Panc1 (cell line): ENCODE measurements at places on chromosomes 11 and 22.

- DNase-seq = no peak
Observed at GRCh38 chr22:41823797-41824196, 9.1 kb upstream of the SREBF2 start.

GRCh38 chr11:36282926-36283325 lies 6.3 kb downstream of the COMMD9 start:
- no peak for DNase-seq

- DNase-seq = no peak
Observed at GRCh38 chr11:103923451-103923931, 112.9 kb upstream of the DDI1 start.

DNA sequence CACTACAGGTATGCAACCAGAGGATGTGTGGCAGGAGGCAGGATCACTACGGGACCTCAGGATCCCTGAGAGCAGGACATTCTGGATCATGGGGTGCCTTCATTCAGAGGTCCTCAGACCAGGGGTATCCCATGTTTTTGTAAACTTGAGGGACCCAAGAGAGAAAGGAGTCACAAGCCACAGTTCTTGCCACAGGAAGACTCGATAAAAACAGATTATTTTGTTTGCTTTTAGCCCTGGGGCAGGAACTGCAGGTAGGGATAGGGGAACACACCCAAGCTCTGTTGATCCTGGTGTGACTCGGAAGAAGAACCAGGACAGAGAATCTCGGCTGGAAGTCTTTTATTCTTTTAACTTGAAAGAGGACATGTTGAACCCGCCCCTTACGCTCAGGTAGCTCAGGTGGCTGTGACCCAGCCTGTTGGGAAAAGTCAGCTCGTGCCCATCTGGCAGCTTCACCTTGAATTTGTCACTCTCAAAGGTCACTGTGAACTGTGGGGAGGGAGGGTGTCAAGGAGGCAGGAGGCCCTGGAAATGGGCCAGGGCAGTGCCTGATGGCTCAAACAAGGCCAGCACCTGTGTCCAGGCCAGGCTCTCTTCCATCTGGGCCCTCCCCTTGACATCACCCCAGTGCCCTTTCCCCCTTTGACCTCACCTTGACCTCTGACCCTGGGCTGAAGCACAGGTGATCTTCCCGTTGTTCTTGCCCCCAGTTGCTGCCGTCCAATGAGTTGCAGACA lies 9.8 kb downstream of the LGALS2 start:
- no peak for DNase-seq

GRCh38 chr11:17385926-17386325 lies 2.5 kb downstream of the KCNJ11 start:
- DNase-seq = no peak

DNA sequence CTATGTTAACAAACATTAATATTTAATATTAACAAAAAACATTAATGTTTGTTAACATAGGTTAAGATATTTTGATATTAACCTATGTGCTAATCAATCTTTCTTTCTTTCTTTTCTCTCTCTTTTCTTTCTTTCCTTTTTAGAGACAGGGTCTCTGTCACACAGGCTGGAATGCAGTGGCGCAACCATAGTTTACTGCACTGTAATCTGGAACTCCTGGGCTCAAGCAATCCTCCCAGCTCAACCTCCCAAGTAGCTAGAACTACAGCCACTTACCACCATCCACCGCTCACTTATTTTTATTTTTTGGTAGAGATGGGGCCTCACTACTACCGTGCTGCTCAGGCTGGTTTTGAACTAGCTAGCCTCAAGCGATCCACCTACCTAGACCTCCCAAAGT lies 13.2 kb downstream of the SIK3 start:
- no peak for DNase-seq

DNA sequence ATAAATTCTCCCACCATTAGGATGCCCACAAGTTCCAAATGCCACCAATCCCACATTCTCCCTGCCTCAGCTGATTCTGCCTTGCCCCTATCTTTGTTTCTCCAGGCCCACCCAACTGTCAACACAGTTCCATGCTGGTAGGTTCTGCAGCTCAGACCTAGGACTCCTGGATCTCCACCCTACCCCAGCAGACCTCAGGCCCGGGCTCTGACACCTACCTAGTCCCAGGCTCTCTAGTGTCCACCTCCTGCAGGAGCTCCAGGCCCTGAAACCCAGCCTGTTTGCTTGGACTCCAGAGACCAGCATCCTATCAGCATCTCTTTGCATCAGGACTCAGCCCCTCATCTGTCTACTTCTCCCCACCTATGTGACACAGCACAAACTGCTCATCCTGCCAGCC lies 86.5 kb downstream of the PDE2A start:
- no peak for DNase-seq

DNA sequence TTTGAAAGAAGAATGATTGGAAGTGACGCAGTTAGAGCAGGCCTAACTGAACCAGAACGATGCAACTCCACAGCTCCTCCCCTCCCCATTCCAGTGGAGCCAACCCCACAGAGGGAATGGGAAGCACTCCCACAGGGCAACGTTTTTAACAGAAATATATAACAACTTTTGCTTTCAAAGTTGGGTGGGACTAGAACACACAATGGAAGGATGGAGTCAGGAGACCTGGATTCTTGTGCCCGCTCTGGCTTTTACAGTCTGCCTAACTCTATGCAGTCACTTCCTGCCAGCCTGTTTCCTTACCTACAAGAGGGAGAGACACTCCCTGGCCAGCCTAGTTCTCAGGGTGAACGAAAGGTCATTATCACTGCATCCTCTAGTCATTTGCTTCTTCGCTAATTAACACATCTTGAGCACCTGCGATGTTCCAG lies 75.5 kb downstream of the PACSIN2 start:
- no peak for DNase-seq

DNA sequence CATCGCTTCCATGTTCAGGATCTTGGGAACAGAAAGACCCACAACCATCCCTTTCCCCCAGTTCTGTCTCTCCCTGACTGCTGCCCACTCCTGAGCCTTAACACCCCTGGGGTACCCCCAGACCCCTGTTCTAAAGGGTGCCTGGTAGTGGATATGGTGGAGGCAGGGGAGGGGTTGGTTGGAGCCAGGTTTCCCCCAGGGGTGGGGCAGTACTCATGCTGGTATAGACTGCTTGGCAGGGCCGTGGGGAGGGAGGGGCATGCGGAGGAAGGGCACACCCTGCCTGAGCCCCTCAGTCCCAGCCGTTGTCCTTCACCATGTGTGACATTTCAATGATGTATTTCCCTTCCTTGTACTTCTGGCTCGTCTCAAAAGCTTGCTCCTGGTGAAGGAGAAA lies 4.0 kb downstream of the YPEL4 start:
- DNase-seq = no peak

- DNase-seq = no peak
Observed at GRCh38 chr11:1160231-1161101, 2.7 kb downstream of the MUC5AC start.

- no peak for DNase-seq
Observed at GRCh38 chr11:16956538-16957153, 57.6 kb downstream of the PLEKHA7 start.

DNA sequence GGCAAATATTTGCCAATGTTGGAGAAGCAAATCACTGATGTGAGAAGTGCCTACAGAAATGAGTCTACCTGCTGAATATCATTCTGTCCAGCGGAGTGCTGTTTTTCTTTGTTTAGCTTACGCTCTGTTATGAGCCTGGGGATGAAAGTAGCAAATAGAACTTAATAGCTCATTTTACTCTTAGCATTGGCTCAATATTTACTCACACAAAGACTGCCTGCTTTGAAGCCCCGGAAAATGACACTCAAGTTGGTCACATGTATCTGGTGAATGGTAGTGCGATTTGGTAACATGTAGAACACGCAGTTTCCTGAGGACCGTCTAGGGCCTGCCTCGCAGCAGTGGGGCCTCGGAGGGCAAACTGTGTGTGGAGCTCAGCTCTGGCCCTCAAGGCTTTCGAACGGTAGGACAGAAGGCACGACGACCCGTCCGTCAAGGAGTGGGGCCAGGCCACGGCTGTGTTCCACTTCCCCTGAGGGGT lies 38.9 kb downstream of the TBC1D22A start:
- no peak for DNase-seq

DNA sequence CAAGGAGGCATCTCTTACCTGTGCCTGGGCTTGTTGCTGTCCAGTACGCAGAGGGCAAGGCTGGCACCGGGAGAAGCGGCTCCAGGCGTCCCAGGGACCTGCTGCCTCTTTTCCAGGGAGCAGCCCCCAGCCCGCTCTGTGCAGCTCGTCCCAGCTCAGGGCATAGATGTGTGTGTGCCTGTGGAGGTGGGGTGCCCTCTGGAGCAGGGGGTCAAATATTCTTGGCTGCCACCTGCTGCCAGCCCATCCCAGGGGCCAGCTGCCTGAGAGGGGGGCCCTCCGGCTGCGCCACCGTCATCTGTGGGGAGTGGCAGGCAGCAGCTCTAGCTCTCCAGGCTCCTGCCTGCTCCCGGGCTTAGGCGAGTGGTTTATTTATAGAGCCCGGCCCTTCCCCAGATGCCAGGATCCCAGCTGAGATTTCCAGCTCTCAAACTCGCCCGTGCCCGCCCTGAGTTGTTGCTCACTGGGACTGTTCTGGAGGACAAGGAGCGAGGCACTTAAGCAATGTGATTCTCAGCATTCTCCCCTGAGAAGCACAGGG lies 87.5 kb downstream of the RTL6 start:
- DNase-seq = no peak

GRCh38 chr22:31800065-31800464 lies 46.2 kb downstream of the DEPDC5 start:
- no peak for DNase-seq

- no peak for DNase-seq
Observed at GRCh38 chr11:60498853-60499252, 6.3 kb downstream of the MS4A12 start.

DNA sequence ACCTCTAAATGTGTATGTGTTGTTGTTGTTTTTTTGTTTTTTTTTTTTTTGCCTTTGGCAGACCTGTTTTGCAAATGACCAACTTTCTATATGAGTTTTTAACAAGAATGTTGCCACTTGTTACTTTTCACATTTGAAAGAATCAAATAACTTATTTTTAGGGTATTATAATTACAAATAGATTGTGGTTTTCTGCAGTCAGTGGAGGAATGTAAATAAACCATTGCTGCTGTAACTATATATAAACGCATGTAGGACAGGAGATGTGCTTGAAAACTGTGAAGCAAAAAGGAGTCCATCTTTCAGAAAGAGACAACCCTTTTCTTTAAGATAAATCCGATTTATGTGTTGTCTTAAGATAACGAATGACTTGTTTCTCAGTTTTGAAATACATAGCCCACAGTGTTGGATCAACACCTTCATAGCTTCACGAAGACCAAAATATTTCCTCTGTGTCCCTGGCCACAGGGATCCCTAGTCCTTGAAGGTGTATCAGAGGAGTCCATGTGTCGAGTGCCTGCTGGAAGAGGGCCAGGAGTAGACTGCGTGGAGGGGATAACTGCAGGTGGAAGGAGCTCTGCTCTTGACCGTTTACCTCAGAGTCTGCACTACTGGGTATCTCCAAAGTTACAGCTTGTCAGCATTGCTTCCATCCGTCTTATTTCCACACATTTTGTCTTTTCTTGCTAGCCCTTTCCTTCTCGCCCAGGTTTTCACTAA lies 24.7 kb downstream of the TNRC6B start:
- DNase-seq = no peak

DNA sequence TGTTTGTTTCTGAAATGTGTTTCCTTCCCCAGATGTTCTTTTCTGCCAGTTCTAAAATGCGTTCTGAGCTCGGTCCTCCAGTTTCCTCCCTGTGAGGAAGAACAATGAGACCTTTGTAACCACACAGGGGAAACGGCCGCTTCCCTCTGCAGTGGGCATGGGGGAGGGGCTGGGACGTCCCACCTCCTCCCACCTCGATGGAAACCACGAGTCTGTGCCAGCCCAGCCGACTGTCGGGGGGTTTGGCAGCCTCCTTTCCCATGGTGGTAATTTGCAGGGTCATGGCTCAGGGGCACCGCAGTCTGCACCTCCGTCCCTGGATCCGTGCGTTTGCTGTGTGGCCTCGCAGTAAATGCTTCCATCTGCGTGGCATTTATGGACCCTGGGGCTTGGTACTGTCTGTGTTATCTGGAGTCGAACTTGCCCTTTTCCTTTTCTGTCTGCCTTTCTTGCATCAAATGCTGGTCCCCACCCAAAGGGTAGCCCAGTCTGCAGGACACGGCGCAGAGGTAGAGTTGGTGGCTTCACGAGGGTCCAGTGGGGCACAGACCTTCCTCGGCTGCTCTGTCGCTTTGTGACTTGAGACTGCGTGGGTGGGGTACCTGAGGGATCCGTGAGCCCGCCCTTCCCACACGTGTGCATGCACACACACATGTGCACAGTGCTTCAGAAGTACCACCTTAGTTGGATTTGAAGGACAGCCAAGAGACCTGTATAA lies 16.1 kb downstream of the LRP5 start:
- no peak for DNase-seq

DNA sequence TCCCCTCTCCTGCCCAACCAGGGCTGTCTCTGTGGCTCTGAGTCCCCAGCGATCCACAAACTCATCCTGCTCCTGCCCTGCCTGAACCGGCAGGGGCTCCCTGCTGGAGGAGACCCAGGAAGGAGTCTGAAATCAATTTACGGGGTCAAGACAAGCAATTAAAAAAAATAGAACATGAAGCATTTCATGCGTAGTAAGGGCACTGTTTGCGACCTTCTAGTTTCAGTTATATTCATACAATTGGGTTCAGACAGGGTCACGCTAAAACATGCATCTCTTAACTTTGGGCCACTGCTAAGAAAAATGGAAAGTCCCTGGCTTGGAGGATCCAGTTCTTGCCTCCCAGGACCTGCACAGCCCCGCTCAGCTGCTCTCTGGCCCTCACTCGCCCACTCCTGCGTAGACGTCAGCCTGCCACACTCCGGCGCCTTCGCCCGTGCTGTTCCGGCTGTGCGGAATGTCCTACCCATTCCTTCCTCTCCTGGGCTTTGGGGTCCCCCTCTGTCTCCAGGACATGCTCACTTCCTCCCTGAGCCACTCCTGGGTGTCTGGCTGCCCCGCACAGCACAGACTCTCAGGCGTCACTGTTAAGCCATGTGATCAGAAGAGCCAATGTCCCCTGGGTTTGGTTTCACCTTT lies 12.8 kb downstream of the NFAM1 start:
- DNase-seq = no peak

- no peak for DNase-seq
Observed at GRCh38 chr11:71379701-71380100, 68.5 kb downstream of the DHCR7 start.

GRCh38 chr11:83827520-83827919 lies 541.4 kb upstream of the CCDC90B start:
- no peak for DNase-seq

DNA sequence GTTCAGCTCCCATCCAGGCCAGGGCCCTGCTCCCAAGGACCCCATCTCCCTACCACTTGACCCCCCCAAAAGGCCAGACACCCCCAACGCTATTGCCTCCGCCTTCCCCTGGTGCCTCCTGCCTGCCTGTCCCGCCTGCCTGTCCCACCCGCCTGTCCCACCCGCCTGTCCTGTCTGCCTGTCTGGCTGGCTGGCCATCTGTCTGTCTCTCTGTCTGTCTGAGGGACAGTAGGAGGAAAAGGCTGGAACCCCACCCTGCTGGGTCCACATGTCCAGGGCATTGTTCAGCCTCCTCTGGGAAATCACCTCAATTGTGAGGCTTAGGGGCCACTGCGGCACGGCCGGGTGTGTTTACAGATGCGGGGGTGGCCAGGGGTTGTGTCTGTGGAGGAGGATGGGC lies 25.3 kb upstream of the CBX7 start:
- no peak for DNase-seq

GRCh38 chr22:31537019-31537535 lies 40.7 kb downstream of the SFI1 start:
- DNase-seq = no peak
